ENCODE measurements at places on chromosomes 11 and 22.

- no peak for DNase-seq
These were observed 16.5 kb downstream of the BLID start for GRCh38 chr11:122099374-122100036.

DNA sequence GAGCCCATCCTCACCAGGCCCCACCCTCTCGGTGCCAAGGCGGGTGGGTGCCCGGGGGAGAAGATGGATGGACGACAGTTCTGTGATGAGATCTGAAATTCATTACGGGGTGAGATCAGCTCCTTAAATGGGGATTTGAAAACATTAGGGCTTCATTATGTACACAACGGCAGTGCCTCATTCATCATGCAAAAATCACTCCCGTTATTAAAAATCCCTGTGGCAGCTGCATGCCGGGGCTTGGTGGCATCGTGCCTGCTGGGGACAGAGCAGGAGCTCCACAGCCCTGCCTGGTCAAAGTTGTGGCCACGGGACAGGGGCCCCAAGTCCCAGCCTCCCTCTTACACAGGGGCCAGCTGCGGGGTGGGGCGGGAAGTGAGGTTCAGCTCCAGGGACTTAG, 20.2 kb downstream of the OTUB1 start:
- DNase-seq = no peak

GRCh38 chr11:30816959-30817880, 231.1 kb upstream of the MPPED2 start:
- peak; percentile 27 for DNase-seq

DNA sequence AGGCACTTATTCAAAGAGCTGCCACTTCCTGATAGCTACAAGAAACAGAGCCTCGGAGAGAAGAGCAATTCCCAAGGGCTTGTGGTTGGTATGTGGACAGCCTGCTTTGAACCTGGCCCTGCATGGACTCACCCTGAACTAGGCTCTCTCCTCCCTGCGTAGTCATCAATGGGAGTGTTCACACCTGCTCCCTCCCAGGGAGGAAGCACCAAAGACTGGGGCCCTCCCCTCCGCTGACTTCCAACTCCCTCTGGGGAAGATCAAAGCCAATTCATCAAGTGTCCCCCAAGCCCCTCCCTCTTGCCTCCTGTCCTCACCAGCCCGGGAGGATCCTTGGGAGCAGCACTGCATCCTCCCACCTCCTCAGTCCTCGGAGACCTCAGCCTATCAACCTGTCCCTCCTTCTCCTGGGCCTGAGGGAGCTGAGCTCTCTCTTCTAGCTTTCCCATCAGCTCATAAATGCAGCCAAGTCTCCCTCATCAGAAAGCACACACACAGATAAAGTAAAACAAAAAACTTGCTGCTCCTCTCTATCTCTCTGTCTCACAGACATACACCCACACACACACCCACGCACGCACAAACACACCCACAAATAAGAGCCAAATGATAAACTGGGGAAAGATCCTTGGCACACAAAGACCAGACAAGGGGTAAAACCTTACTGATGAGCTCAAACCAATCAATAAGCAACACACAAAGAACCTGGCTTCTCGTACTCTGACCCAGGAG, 3.3 kb downstream of the A4GALT start:
- DNase-seq = no peak

DNA sequence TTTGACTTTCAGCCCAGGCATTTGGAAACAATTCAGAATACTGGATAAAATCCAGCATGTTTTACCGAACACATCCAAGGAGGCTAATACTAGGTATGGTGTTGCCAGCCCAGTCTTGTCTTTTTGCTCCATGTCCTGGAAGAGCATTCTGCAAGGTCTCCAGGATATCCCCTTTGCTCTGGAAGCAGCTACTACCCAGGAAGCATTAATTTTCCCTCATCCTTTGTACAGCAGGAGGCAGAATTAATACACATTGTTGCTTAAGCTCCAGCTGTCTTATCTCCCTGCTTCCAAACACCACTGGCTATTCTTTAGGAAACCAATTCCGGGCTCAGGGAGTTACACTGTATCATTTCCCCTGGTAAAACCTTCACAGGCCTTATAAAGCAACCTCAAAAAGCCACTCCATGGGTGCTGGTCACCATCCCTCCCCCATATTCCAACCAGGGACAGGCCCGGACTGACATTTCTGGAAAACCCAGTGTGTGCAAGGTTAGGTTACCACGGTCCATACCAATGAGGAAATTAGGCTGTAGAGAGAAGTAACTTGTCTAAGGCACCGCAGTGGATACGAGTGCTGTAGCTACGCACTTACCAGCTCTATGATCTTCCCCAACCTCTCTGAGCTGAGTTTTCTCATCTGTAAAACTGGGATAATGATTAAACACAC, 1.5 kb upstream of the UBASH3B start:
- DNase-seq = peak; percentile 54

DNA sequence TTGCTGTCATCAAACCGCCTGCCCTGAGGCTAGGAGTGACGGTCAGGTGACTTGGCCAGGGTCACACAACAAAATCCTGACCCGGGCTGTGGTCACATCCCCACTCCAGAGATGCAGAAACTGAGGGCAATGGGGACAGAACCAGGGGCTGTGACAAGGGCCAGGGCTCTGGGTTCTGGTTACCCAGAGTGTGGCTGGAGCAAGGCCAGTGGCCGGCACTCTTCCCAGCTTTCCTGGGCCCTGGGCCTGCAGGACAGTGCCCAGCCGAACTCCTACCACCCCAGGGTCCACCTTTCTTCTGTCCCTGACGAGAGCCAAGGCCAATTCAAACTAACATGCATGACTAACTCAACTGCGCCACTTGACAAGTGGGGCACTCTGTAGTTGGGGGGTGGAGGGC, 35.9 kb downstream of the ARVCF start:
- DNase-seq = no peak

DNA sequence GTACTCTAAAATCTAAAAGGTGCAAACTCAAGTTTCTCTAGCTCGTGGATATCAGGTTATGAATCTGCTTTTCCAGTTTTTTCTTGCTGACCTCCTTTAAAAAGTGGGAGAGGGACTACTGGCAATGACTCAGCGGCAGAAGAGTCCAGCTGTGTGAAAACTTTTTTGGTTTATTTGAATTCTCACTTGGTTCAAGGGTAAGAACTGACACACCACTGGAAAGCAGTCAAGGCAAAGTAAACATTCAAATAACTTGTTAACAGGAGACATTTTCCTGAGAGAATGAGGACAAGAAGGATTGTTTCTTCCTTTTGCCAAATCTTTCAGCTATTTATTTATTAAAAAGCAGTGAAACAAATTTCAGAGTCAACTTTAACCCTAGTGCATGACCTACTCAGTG, 36.1 kb downstream of the CDON start:
- no peak for DNase-seq

GRCh38 chr22:44311855-44312170, 938 bp downstream of the SHISAL1 start:
- peak; percentile 73 for DNase-seq

GRCh38 chr11:26891501-26891900, 102.4 kb upstream of the FIBIN start:
- DNase-seq = no peak

GRCh38 chr11:57310630-57311086, 14.1 kb downstream of the TNKS1BP1 start:
- DNase-seq = no peak

GRCh38 chr11:132925825-132926469, 606.4 kb downstream of the OPCML start:
- DNase-seq = no peak

- DNase-seq = no peak
These were observed 2.7 kb downstream of the NLRP6 start for GRCh38 chr11:280706-281485.

- DNase-seq = no peak
These were observed 2.9 kb downstream of the TRPT1 start for GRCh38 chr11:64223001-64223651.

- DNase-seq = peak; percentile 60
These were observed 1.4 kb upstream of the KREMEN1 start for GRCh38 chr22:29071261-29072045.

GRCh38 chr11:133835593-133836548, 9.4 kb downstream of the SPATA19 start:
- DNase-seq = no peak

- no peak for DNase-seq
These were observed 534 bp downstream of the RBFOX2 start for GRCh38 chr22:36027935-36028645.
